ENCODE measurements at places on chromosomes 4 and X. TPM values are rescaled to one million over a fixed set of nuclear protein-coding genes. Genes with fewer than 3 reads are reported as not detected.

DNA sequence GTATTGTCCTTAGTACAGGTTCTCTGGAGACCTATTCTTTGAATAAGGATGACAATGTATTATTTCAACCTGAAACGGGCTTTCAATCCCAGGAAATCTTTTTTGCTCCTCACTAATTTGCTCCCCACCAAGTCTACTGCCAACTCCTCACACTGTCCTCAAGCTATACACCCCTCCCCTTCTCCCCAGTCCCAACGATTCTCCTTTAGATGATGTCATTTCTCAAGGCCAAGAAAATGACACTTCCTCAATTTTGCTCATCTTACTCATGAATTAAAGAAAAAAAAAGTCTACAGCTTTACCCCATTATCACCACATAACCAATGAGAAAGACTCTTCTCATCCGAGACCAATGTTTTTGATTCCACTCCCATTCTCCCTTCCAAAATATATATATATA, 20.6 kb downstream of the AP1S2 start:
- H3K4me3 ChIP-seq: no peak overlapping the region
- H3K4me1 ChIP-seq: no peaks in the 10 kb centered on the region
- no peaks in the 10 kb centered on the region for H3K27me3 ChIP-seq

DNA sequence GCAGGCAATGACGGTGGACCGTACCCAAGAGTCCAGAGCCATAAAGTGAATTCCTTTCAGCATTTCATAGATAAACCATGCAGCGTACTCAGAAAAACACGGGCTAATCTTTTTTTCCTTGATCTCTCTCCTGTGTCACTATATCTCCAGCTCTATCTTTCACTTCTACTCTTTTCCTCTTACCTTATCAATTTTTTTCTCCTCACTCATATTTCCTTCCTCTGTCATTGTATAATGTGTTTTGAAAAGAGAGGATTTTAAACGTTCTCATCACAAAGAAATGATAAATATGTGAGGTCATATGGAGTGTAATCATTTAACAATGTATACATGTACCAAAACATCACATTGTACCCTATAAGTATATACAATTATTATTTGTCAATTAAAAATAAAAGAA, 176.5 kb downstream of the CPE start:
- no peaks in the 10 kb centered on the region for H3K4me1 ChIP-seq
- no peak overlapping the region for H3K4me3 ChIP-seq
- DNase-seq: no peak
- no peak overlapping the region for H3K27ac ChIP-seq
- no peaks in the 10 kb centered on the region for H3K27me3 ChIP-seq

DNA sequence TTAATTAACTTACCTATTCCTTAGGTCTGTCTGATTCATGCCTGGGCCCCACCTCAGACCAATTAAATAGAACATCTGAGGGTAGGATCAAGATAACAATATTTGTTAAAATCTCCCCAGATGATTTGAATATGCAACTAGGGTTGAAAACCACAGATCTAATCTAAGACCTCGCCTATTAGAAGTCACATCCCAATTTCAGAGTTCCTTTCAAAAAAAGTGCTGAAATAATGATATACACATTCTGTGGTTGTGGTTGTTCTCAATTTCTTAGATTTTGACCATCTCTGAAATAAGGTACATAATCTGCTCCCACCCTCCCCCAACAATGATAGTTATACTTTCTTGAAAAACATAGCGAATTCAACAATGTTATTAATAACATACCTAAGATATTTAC, 27.7 kb downstream of the NIPAL1 start:
- no peak overlapping the region for H3K4me3 ChIP-seq
- H3K27ac ChIP-seq: no peak overlapping the region
- DNase-seq: no peak
- H3K36me3 ChIP-seq: no peaks in the 10 kb centered on the region
- peaks cover 15% of the 10 kb centered on the region for H3K27me3 ChIP-seq

DNA sequence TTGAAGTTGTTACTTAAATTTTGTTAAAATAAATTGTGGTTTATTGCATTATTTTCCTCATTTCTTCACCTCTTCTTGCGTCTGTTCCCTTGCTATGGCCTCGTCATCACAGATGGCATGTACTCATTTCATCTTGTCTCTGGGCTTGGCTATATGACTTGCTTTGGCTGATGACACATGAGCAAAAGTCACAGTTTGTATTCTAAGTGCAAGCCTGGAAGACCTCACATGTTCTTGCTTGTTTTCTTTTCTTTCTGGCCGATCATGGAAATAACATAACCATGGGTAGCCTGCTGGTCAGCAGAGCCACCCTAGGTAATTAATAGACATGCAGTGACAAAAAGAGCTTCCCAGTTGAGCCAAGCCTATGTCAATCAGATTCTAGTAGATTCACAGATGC, 527.9 kb downstream of the SPRY1 start:
- no peak overlapping the region for H3K4me3 ChIP-seq
- H3K27me3 ChIP-seq: no peaks in the 10 kb centered on the region
- DNase-seq: no peak
- H3K4me1 ChIP-seq: no peaks in the 10 kb centered on the region
- H3K27ac ChIP-seq: no peak overlapping the region
- H3K36me3 ChIP-seq: no peaks in the 10 kb centered on the region

DNA sequence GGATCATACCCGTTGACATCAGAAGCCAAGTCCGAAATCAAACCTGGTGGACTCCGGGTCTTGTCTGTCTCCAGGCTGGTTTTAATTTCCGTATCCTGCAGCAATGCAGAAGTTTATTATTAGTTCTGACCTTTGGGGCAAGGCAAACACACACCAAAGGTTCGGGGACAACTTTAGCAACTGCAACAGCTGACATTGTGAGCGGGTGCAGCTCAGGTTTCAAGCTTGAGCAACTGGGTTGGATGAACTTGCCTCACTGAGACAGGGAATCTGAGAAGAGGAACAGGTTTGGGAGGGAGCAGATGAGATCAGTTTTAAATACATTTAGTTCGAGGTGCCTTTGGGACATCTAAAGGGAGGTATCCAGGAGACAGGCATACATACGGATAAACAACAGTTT, 110.7 kb downstream of the GNL3L start:
- no peaks in the 10 kb centered on the region for H3K36me3 ChIP-seq
- no peaks in the 10 kb centered on the region for H3K27me3 ChIP-seq
- DNase-seq: no peak
- H3K4me1 ChIP-seq: no peaks in the 10 kb centered on the region
- no peak overlapping the region for H3K4me3 ChIP-seq
- H3K27ac ChIP-seq: no peak overlapping the region

DNA sequence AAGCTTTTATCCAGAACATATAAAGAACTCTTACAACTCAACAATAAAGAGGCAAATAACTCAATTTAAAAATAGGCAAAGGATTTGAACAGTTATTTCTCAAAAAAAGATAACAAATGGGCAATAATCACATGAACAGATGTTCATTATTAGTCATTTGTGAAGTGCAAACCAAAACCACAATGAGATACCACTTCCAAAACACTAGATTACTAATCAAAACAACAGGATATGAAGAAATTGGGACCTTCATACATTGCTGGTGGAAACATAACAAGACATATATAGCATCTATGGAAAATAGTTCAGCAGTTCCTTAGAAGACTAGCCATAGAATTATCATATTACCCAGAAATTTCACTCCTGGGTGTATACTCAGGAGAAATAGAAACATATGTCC, 224.6 kb downstream of the FBXO8 start:
- no peak overlapping the region for H3K4me3 ChIP-seq
- no peaks in the 10 kb centered on the region for H3K36me3 ChIP-seq
- no peak overlapping the region for H3K27ac ChIP-seq
- H3K4me1 ChIP-seq: no peaks in the 10 kb centered on the region
- H3K27me3 ChIP-seq: no peaks in the 10 kb centered on the region

DNA sequence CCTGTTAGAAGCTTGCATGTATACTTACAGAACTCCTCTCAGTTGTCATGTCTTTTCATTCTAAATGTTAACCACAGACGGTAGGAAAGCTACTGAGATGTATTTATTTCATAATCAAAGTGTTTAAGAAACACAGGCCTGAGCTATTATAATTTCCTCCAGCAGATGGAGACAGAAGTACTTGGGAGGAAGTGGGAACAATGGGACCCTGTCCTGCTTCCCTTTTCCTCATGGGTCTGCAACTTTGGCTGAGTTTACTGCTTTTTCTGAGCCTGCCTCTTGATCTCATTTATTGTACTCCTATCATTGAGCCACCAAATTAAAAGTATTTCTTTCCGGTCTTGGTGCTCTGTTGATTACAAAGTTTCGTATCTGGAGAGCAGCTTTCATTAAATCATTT, 67.7 kb upstream of the SPANXN2 start:
- no peak overlapping the region for H3K4me3 ChIP-seq
- no peaks in the 10 kb centered on the region for H3K27me3 ChIP-seq
- H3K27ac ChIP-seq: no peak overlapping the region
- no peak for DNase-seq

NLGN4X gene
- total RNA-seq: 11.5 TPM

MAD2L1 gene
- 4.7 TPM for total RNA-seq

- no peaks in the 10 kb centered on the region for H3K4me1 ChIP-seq
- H3K27me3 ChIP-seq: peaks cover 63% of the 10 kb centered on the region
- no peak overlapping the region for H3K27ac ChIP-seq
Observed at GRCh38 chr4:8013976-8014726, 74.5 kb upstream of the AFAP1 start.

DNA sequence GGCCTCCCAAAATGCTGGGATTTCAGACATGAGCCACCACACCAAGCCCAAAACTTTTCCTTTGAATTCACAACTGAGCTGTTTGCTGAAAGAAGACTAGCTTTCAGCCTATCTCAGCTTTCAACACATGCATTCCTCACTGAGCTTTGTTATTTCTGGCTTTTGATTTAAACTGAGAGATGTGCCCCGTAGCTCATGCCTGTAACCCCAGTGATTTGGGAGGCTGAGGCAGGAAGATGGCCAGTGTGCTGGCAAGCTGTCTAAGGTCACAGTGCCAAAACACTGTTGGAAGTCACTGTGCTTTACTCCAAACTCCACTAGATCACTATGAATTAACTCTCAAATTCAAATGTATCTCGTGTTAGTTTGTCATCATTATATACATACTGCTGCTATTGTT, 779.5 kb downstream of the TRIML1 start:
- no peak overlapping the region for H3K4me3 ChIP-seq
- no peak overlapping the region for H3K27ac ChIP-seq
- H3K27me3 ChIP-seq: no peaks in the 10 kb centered on the region
- H3K4me1 ChIP-seq: no peaks in the 10 kb centered on the region
- no peaks in the 10 kb centered on the region for H3K36me3 ChIP-seq

DNA sequence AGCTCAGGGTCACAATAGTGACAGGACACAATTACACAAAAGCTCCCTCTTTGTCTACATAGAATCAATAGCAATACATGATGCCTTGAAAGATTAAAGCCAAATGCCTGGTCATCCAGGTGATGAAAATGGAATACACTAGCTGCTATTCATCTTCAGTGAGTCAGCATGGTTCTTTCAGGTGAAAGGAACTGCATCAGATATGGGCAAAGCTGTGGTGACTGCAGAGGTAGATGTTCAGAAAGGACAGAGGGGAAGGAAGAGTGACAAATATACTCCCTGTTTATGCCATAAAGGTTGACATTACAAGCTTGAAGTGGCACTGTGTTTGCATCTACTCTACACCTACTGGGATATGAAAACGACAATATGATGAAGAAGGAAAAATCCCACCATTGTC, 20.0 kb upstream of the FTHL17 start:
- no peaks in the 10 kb centered on the region for H3K27me3 ChIP-seq
- no peak overlapping the region for H3K4me3 ChIP-seq
- no peak overlapping the region for H3K27ac ChIP-seq
- DNase-seq: no peak

SLC6A14 gene
- not detected for total RNA-seq
